ENCODE measurements at places on chromosomes 5 and 9.
A peak's percentile ranks its signal among the peaks of the same experiment; 100 is the strongest.

GRCh38 chr5:79853676-79854418 lies 137.2 kb downstream of the MTX3 start:
- DNase-seq, result no peak

- no peak for DNase-seq
These were observed 142.3 kb upstream of the OTULINL start for GRCh38 chr5:14439087-14439871.

GRCh38 chr5:1387059-1387755 lies 42.3 kb upstream of the CLPTM1L start:
- DNase-seq, result no peak

GRCh38 chr5:150945947-150946346 lies 41.2 kb upstream of the ZNF300 start:
- no peak for DNase-seq

- DNase-seq, result no peak
These were observed 6.0 kb downstream of the WDR5 start for GRCh38 chr9:134141906-134142305.

- peak; percentile 61 for DNase-seq
These were observed 4.1 kb downstream of the CDK7 start for GRCh38 chr5:69238760-69239251.

Measured in AG08395 (cell line).